ENCODE measurements at places on chromosomes 12 and 14. TPM values are rescaled to one million over a fixed set of nuclear protein-coding genes. Genes with fewer than 3 reads are reported as not detected.
A peak's percentile ranks its signal among the peaks of the same experiment; 100 is the strongest.

- H3K36me3 ChIP-seq, result no peaks in the 10 kb centered on the region
- no peaks in the 10 kb centered on the region for H3K27me3 ChIP-seq
- no peak overlapping the region for H3K27ac ChIP-seq
- DNase-seq, result no peak
Observed at GRCh38 chr14:21724090-21724973, 50.7 kb upstream of the OR4E1 start.

Gene GNG2
- total RNA-seq, result 4.8 TPM

- H3K4me1 ChIP-seq, result no peaks in the 10 kb centered on the region
- H3K27me3 ChIP-seq, result no peaks in the 10 kb centered on the region
Observed at GRCh38 chr12:109821968-109822367, 11.2 kb downstream of the TRPV4 start.

DNA sequence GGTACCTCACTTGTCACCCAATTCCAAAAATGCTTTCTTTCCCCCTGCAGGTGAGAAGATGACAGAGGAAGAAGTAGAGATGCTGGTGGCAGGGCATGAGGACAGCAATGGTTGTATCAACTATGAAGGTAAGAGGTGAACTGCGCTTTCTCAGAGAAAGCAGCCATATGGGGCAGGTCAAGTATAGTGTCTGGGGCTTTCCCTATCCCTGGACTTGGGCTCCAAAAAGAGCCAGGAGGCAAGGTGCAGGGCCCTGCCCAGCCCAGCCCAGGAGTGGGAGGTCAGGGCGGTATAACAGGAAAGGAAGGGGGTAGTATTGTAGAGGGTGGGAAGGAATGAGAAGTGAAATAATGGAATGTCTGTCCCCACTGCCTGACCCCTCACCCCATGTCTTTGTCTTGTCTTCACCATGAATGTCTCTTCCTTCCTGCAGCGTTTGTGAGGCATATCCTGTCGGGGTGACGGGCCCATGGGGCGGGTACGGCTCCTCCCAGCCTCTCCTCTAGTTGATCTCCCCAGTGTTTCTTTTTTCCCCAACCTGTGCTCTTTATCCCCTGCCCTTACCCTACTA is 2.1 kb downstream of the MYL6 start:
- no peaks in the 10 kb centered on the region for H3K27me3 ChIP-seq
- peak overlapping the region; percentile 93 for H3K4me3 ChIP-seq
- peak overlapping the region; percentile 99 for H3K27ac ChIP-seq
- peaks cover 33% of the 10 kb centered on the region for H3K4me1 ChIP-seq
- H3K36me3 ChIP-seq, result peaks cover 57% of the 10 kb centered on the region

GRCh38 chr12:43807386-43807785 is 1.3 kb upstream of the TWF1 start:
- no peaks in the 10 kb centered on the region for H3K36me3 ChIP-seq
- peaks cover 6% of the 10 kb centered on the region for H3K4me1 ChIP-seq
- no peak overlapping the region for H3K27ac ChIP-seq
- no peak for DNase-seq

DNA sequence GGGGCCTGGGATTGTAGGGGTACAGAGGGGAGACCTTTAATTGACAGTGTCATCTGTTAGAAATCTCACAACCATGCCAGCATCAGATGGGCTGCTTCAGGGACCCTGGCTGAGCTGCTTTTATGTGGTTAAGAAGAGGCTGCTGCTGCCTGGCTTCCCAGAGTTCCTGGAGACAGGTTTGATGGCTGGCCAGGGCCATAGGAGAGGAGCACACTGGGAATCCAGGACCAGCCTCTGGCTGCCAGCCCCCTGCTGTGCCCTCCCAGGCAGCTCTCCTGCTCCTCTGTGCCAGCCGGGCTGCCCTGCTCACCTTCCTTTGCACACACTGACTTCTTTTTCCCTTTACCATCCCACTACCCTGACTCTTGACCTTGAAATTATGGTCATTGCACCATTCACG is 507 bp upstream of the KRT73 start:
- H3K27me3 ChIP-seq, result no peaks in the 10 kb centered on the region
- no peak overlapping the region for H3K27ac ChIP-seq
- no peak for DNase-seq
- H3K4me1 ChIP-seq, result no peaks in the 10 kb centered on the region

Gene LRRC74A
- not detected for total RNA-seq

GRCh38 chr14:56956182-56956581 is 145.9 kb upstream of the OTX2 start:
- no peak overlapping the region for H3K4me3 ChIP-seq
- H3K27ac ChIP-seq, result no peak overlapping the region
- no peak for DNase-seq

Gene GDF3
- 0.63 TPM for total RNA-seq

Gene GLIPR1L1
- not detected for total RNA-seq

DNA sequence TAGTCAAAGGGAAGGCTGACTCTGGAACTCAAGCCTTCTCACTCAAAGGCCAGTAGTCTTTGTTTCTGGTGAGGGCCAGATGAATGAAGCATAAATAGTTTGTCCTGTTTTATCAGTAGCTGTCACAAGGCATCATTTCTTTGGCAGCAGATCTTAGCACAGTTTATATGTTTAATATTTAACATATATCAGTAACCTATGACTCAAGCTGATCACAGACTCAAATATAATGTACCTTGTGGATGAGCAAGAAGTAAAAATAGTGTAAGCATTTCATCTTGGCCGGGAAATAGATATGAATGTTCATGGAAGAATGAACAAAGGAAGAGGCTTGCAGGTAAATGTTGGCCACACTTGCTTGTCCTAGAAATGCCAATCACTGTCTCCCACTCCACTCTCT is 158.3 kb upstream of the BMP4 start:
- no peak for DNase-seq
- no peak overlapping the region for H3K27ac ChIP-seq

DNA sequence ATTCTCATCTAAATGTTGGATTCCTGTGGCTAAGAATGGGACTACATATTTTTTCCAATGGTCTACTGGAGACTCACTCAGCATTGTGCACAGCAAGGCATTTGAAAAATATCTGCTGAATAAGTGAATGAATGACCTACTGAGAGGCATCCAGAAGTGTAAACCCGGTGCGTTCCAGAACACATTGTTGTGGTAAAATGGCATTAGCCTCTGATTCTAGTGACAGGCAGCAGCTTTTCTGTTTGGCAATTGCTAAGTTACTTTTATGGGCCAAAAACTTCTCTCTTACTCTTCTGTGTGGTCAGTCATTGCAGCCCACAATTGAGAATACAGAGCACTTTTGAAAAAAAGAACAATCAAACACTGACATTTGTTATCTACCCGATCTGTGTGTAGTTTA is 36.5 kb downstream of the WIF1 start:
- no peaks in the 10 kb centered on the region for H3K36me3 ChIP-seq
- H3K27ac ChIP-seq, result no peak overlapping the region
- no peaks in the 10 kb centered on the region for H3K4me1 ChIP-seq
- no peak for DNase-seq
- no peaks in the 10 kb centered on the region for H3K27me3 ChIP-seq

DNA sequence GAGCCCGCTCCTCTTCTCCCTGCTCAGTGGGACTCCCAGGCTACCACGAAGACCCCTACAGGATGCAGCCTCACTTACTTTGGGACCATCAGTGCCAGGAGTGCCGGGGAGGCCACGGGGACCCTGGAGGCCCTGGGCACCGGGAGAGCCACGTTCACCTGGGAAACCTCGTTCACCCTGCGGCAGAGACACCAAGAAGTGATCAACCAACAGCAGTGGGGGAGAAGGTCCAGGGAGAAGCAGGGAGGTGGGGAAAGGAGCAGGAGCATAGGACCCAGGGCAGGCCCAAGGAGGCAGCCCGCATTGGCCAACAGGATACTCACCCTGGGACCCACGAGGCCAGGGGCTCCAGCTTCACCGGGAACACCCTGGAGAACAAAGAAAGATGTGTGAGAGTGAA is 19.4 kb downstream of the TMEM106C start:
- no peaks in the 10 kb centered on the region for H3K4me1 ChIP-seq
- no peak overlapping the region for H3K4me3 ChIP-seq
- H3K27me3 ChIP-seq, result no peaks in the 10 kb centered on the region

GRCh38 chr12:3252450-3252891 is 175.3 kb downstream of the TSPAN9 start:
- DNase-seq, result peak; percentile 95
- H3K36me3 ChIP-seq, result no peaks in the 10 kb centered on the region
- H3K4me1 ChIP-seq, result no peaks in the 10 kb centered on the region
- H3K27me3 ChIP-seq, result no peaks in the 10 kb centered on the region
- no peak overlapping the region for H3K4me3 ChIP-seq

- H3K4me1 ChIP-seq, result peaks cover 21% of the 10 kb centered on the region
- no peak overlapping the region for H3K4me3 ChIP-seq
- H3K27me3 ChIP-seq, result no peaks in the 10 kb centered on the region
- H3K36me3 ChIP-seq, result no peaks in the 10 kb centered on the region
Observed at GRCh38 chr14:49982501-49982951, 89.6 kb downstream of the ARF6 start.

- peak overlapping the region; percentile 38 for H3K27ac ChIP-seq
- no peaks in the 10 kb centered on the region for H3K4me1 ChIP-seq
- DNase-seq, result peak; percentile 89
- H3K36me3 ChIP-seq, result no peaks in the 10 kb centered on the region
- H3K4me3 ChIP-seq, result no peak overlapping the region
- H3K27me3 ChIP-seq, result no peaks in the 10 kb centered on the region
Observed at GRCh38 chr12:94427501-94428381, 31.9 kb downstream of the CEP83 start.

- no peak overlapping the region for H3K4me3 ChIP-seq
- no peaks in the 10 kb centered on the region for H3K27me3 ChIP-seq
- no peaks in the 10 kb centered on the region for H3K36me3 ChIP-seq
Observed at GRCh38 chr14:60989599-60989998, 8.6 kb downstream of the SLC38A6 start.

- no peaks in the 10 kb centered on the region for H3K36me3 ChIP-seq
- DNase-seq, result peak; percentile 44
- H3K4me1 ChIP-seq, result peaks cover 4% of the 10 kb centered on the region
- H3K27ac ChIP-seq, result no peak overlapping the region
- no peaks in the 10 kb centered on the region for H3K27me3 ChIP-seq
- no peak overlapping the region for H3K4me3 ChIP-seq
Observed at GRCh38 chr12:28313631-28314030, 123.4 kb downstream of the CCDC91 start.

GRCh38 chr14:103231376-103232019 is 102.5 kb upstream of the EIF5 start:
- no peaks in the 10 kb centered on the region for H3K27me3 ChIP-seq
- H3K36me3 ChIP-seq, result no peaks in the 10 kb centered on the region
- DNase-seq, result no peak
- no peak overlapping the region for H3K4me3 ChIP-seq
- H3K27ac ChIP-seq, result no peak overlapping the region

GRCh38 chr14:95389471-95390011 is 69.8 kb upstream of the CLMN start:
- no peaks in the 10 kb centered on the region for H3K27me3 ChIP-seq
- DNase-seq, result peak; percentile 42
- H3K4me1 ChIP-seq, result peaks cover 4% of the 10 kb centered on the region
- H3K4me3 ChIP-seq, result no peak overlapping the region
- peak overlapping the region; percentile 36 for H3K27ac ChIP-seq

Gene TMEM121
- total RNA-seq, result 16.2 TPM

Gene OR4K13
- total RNA-seq, result not detected

DNA sequence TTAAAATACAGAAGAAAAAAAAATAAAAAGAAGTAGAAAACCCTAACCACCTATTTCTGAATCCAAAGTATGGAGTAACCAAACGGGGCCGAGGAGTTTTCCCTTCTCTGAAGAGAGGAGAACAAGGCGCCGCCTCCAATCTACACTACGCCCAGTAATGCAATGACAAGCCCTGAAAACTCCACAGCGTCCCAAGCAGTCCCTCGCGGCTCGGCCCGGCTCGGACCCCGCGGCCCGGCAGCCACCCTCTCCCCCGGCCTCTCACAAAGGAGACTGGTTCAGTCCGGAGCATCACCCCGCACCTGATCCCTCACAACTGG is 371 bp downstream of the CHD8 start:
- H3K4me1 ChIP-seq, result peaks cover 18% of the 10 kb centered on the region
- no peaks in the 10 kb centered on the region for H3K27me3 ChIP-seq
- DNase-seq, result no peak
- peak overlapping the region; percentile 91 for H3K27ac ChIP-seq

GRCh38 chr12:67803278-67803993 is 154.9 kb downstream of the DYRK2 start:
- DNase-seq, result no peak
- H3K27me3 ChIP-seq, result no peaks in the 10 kb centered on the region
- peaks cover 20% of the 10 kb centered on the region for H3K4me1 ChIP-seq
- H3K36me3 ChIP-seq, result no peaks in the 10 kb centered on the region

GRCh38 chr12:27177706-27178105 is 66.4 kb upstream of the STK38L start:
- no peak for DNase-seq
- no peaks in the 10 kb centered on the region for H3K36me3 ChIP-seq
- no peaks in the 10 kb centered on the region for H3K4me1 ChIP-seq

GRCh38 chr12:121288158-121288845 is 8.2 kb downstream of the CAMKK2 start:
- H3K27me3 ChIP-seq, result no peaks in the 10 kb centered on the region
- peaks cover 11% of the 10 kb centered on the region for H3K4me1 ChIP-seq
- no peaks in the 10 kb centered on the region for H3K36me3 ChIP-seq
- H3K27ac ChIP-seq, result peak overlapping the region; percentile 72

GRCh38 chr12:42776396-42776795 is 186.8 kb upstream of the PRICKLE1 start:
- no peak for DNase-seq
- H3K27ac ChIP-seq, result no peak overlapping the region

- no peak overlapping the region for H3K27ac ChIP-seq
- H3K36me3 ChIP-seq, result no peaks in the 10 kb centered on the region
- H3K27me3 ChIP-seq, result no peaks in the 10 kb centered on the region
- H3K4me3 ChIP-seq, result no peak overlapping the region
- DNase-seq, result no peak
- no peaks in the 10 kb centered on the region for H3K4me1 ChIP-seq
Observed at GRCh38 chr14:101102875-101103274, 199.4 kb upstream of the RTL1 start.

Gene ERBB3
- total RNA-seq, result 18.2 TPM

DNA sequence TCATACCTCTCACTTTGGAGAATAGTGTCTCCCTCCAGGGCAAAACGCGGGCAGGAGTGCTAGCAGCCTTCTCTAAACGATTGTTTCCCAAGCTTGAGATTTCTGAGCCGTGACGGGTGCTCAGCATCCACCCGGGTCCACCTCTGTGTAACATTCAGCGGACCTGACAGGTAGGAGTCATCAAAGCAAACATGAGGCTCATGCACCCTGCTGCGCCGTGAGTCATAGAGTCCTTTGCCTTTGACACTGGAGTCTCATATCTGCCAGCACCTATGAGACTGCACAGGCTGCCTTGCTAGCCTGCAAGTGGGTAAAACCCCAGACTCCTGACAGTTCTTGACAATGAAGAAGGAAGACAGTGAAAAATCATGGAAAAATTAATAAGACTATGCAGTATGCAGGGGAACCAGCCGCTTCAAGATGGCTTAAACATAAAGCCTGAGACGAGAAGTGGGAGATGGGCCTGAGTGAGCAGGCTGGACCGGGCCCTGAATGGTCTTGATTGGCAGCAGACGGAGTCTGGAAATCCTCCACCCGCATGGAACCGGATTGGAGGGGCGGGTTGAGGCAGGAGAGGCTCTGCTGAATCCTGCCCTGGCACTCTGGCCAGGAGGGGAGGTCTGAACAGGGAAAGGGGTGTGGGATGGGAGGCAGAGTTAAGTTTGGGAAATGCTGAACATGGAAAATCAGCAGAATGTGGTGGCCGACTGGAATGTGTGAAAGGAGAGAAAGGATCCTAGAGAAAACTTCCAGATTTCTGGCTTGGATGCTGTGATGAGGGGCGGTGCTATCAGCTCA is 54.2 kb downstream of the LGMN start:
- DNase-seq, result peak; percentile 69
- H3K4me3 ChIP-seq, result no peak overlapping the region
- no peaks in the 10 kb centered on the region for H3K36me3 ChIP-seq
- H3K27ac ChIP-seq, result peak overlapping the region; percentile 34
- H3K27me3 ChIP-seq, result no peaks in the 10 kb centered on the region
- H3K4me1 ChIP-seq, result peaks cover 48% of the 10 kb centered on the region

GRCh38 chr12:117036046-117036445 is 63.2 kb downstream of the TESC start:
- H3K27me3 ChIP-seq, result no peaks in the 10 kb centered on the region
- peaks cover 21% of the 10 kb centered on the region for H3K4me1 ChIP-seq
- H3K27ac ChIP-seq, result no peak overlapping the region
- H3K36me3 ChIP-seq, result no peaks in the 10 kb centered on the region
- peak; percentile 65 for DNase-seq
